Esophagus squamous epithelium (tissue), 5 donors: ENCODE measurements at places on chromosomes 1 and 21.

DNA sequence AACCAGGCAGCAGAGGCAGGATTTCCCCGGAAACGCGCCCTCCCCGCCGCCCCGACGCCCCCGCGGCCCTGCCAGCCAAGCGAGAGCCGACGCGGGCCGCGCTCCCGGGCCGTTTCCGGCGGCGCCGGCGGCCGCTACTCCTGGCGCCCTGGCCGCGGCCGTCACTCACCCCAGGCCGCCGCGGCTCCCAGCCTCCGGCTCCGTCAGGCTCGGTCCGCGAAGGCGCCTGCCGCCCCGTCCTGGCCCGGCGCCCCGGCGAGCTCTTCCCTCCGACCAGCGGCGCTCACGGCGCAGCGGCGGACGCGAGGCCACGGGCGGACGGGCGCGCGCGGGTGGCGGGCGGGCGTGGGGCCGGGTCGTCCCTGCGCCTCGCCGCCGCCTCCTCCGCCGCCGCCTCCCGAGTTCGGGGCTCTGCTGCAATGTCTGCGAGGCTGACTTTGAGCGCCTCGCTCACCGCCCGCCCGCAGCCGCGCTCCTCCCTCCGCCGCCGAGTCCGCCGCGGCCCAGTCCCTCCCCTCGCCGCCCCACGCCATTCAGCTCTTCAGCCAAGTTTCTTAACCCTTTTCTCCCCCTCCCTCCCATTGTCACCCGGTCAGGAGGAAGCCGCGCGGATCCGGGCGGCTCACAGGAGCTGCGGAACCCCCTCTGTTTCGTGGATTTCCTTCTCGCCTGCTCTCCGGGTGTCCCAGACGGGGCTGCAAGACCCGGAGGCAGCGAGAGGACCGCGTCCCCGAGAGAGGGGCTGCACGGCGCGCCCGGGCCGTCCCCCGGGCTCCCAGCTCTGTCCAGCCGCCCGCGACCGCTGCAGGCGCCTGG is at the start of gene NRIP1:
Gene NRIP1 (minus strand): TSS at position 425 of the 816 bp plus-strand sequence. CDS start 96,808 bp downstream, outside the sequence.
- peak; percentile 49 for DNase-seq

GRCh38 chr1:88774151-88774556 is 90.1 kb downstream of the PKN2 start:
- DNase-seq, result no peak

DNA sequence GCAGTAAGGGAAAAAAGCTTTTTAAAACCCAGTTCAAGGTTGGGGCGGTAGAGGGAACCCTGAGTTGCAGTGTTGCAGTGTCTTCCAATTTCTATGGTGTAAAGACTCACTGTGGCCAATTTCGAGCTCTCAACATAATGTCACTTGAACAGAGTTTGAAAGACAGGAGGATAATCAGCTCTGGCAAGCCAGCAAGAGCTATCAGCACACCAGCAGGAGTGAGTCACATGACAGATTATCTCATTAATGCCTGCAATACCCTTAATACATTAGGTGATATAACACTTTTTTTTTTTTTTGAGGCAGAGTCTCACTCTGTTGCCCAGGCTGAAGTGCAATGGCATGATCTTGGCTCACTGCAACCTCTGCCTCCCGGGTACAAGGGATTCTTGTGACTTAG is 22.8 kb downstream of the SLC9C2 start:
- no peak for DNase-seq

- no peak for DNase-seq
Measured at GRCh38 chr1:6927626-6928025, 142.4 kb downstream of the CAMTA1 start.

DNA sequence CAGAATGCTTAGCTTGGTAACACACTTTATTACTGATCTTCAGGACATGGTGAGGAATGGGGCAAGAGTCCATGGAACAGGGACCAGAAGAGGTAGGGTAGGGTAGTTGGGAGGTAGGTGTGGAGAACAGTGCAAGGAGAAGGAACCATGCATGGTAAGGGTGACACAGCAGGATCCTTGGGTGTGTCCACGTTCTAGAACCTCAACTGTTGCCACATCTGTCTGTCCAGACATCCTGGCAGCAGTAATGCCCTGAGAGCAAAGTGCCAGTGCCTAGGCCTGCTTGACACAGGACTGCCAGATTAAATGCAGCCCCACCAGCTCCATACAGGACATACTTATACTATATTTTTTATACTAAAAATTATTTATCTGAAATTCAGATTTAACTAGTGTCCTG is 13.9 kb downstream of the DMAP1 start:
- no peak for DNase-seq

GRCh38 chr1:244672946-244673682 is 20.2 kb downstream of the DESI2 start:
- no peak for DNase-seq

- no peak for DNase-seq
Measured at GRCh38 chr1:1041092-1041523, 21.2 kb downstream of the AGRN start.

DNA sequence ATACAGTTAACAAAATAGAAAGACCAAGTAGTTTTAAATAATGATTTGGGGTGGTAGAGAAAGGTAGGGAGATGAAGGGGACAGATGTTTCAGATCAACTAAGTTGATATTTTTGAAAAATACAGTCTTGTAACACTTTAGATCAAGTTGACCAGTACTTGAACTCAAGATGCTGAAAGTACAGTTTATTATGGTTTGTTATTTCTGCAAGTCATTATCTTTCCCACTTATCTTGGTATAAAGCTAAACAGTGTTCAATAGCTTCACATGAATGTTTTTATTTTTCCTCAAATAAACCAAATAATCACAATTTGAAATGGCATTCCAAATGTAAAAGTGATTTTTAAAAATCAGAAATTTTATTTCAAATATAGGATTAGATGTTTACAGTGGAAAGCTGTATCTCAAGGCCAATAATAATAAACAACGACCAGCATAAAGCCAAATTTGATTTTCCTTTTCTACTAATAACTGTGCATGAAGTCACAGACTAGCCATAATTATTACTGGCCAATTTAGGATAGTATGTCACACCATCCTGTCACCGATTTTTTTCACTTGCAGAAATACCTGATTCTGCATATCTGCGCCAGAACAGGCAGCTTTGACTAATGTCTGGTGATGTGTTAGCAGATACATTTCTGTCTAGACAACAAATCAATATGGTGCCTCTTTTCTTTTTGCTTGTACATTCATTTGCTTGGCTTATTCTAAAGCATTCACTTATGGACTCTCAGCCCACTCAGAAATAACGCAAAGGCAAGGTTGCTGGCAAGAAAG is 320.2 kb downstream of the TM2D1 start:
- DNase-seq, result no peak
